Esophagus squamous epithelium (tissue), 5 donors: ENCODE measurements at places on chromosomes 12 and 14.

DNA sequence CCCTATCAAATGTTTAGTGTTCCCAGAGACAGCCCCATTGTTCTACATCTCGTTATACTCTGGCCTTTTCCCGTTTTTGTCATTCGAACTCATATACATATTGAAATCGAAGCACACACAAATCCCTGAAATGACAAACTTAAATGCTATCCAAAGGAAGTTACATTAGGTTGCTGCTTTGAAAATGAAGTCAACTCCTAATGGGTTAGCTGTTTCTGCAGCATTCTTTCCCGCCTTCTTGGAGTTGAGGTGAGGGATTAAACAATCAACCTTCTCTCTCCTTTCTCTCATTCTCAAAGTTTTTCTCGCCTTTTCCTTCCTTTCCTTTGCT, 642 bp upstream of the PHC1 start:
- no peak for DNase-seq

GRCh38 chr12:75208856-75209811, 505 bp downstream of the KCNC2 start:
- DNase-seq = no peak

DNA sequence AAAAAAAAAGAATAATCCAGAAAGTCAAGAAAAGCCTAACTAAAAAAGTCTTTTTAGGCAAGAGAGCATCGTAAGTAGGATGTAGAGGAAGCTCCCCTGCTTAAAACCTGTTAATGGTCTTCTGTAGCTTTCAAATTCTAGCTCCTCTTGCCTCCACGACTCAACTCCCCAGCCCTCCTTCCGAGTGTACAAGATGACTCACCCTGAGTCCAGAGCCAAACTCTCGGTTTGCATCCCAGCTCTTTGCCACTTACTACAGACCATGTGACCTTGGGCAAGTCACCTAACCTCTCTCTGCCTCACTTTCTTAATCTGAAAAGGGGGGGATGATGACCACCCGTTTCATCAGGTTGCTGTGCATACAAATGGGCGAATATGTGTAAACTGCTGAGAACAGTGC, 460.4 kb downstream of the DPF3 start:
- no peak for DNase-seq

DNA sequence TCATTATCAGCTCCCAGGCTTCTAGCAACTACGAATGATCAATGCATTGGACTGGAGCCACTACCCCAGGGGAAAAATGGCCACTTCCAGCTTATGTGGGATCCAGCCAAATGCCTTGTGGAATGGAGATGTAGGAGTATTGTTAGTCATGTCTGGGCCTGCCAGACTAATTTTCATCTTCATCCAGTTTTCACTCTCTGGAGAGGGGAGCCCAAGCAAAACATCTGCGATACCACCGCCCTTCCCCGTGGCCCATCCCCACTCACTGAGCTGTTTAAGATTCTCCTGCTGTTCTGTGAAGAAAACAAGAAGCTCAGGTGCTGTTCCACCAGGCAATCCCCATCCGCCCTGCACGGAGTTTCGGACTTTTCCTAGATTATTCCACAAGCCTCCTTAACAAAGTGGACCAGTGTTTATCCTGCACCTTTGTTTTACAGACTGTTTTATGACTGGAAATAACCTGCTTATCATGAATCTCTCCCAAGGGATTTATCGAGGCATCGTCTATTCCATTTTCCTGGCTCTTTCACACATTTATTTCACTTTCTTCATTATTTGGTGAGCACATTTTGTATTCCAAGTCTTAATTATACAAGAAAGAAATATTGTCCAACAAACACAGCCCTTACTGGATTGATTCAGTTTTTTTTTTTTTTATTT, 35.5 kb upstream of the MAX start:
- no peak for DNase-seq

GRCh38 chr12:51823875-51824565, 24.5 kb downstream of the FIGNL2 start:
- no peak for DNase-seq

DNA sequence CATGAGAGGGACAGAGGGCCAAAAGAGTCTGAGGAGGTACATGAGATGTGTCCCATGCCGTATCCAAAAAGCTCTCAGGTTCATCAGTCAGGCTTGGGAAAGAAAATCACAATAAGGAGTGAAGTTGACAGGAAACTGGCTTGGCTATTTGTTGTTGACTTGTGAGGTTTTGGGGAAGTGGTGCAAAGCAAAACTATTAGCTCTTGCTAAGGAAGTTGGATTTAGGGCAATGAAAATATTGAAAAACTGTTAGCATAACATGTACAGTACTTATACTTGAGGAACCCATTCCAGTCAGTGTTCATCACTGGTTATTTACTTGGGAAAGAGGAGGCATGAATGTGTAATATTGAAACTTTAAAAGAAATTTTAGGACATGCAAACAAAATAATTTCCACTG, 145.9 kb downstream of the DUSP6 start:
- no peak for DNase-seq

DNA sequence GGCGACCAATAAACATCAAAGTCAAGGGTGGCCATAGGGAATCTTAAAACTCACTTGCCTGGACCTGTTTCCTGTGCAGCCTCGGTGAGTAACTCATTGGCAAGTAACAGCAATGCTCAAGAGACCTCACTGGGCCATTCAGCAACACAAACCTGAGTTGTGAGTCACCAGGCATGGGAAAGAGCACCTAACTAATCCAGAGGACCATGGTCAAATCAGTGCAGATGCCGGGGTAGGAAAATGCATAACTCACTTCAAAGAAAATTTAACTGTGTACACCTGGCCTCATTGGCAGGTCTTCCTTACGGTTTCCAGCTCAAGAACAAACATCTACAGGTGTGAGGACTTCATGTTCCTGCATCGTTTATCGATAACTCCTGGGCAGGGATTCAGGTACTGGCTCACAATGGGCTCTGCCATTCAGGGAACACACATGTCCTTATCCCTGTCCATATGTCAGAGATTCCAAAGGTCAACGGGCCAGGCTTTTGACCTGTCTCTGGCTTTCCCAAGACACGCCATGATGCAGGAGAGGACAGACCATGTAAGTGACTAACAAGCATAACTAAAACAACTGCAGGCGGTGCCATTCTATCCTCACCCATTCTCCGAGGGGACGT, 211.8 kb downstream of the ANO2 start:
- DNase-seq = no peak

- DNase-seq = no peak
Measured at GRCh38 chr14:66066981-66067776, 419.0 kb upstream of the CCDC196 start.

DNA sequence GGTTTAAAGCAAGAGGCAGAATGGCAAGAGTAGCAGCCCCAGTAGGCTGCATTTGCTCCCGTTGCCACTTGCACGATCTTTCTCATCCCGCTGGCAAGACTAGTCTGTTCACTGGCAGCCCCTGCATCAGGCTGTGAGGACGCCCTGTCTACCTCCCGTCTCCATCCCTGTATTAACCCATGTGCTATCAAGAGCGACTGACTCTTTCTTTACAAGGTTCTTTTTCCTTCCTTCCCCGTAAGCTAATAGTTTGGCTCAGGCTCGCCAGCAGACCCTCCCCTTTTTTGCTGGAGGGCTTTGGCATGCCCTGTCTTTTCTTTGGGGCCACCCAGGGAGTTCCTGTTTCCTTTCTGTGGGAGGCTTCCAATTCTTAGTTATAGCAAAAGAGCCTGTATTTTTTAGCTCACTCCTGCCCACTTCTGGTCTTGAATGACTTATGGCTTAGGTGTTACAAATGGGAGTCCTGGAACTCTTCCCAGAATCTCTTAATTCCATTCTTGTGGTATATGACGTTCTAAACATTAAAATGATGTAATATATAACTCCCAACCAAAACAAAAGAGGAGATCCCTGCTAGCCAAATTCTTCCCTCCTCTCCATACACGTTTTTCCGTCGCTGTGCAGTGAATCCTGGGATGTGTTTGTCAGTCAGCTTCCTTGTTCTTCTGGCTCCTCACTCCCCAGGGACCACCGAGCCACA, 149.0 kb downstream of the PRKCH start:
- no peak for DNase-seq

DNA sequence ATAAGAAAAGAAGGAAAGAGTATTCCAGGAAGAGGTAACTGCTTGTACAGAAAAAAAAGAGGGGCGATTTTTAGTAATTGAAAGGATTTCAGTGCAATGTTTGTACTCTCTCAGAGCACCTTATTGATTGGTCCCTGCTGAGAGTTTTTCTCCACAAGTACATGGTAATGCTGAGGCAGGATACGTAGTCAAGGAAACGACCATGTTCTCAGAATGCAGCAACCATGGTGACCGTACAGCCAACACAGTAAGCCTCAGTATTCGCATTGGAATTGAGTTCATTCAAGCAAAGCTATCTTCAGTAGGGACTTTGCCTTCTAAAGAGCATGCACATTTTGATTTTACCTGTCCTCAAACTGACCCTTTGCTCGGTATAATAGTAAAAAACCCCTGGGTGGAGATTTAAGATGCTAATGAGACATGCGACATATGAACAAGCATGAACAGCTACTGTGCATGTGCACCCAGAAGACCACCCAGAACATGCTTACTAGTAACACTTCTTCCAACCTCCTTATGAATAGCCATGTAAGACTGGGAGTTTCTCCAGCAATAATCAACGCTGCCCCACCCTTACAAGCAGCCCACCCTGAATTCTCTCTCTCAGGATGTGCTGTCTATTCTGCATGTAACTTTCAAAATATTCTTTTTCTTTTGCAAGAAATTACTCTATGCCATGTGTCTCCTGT, 6.2 kb upstream of the SLC41A2 start:
- DNase-seq = no peak

- DNase-seq = no peak
Measured at GRCh38 chr14:38409071-38409705, 153.3 kb upstream of the CLEC14A start.

DNA sequence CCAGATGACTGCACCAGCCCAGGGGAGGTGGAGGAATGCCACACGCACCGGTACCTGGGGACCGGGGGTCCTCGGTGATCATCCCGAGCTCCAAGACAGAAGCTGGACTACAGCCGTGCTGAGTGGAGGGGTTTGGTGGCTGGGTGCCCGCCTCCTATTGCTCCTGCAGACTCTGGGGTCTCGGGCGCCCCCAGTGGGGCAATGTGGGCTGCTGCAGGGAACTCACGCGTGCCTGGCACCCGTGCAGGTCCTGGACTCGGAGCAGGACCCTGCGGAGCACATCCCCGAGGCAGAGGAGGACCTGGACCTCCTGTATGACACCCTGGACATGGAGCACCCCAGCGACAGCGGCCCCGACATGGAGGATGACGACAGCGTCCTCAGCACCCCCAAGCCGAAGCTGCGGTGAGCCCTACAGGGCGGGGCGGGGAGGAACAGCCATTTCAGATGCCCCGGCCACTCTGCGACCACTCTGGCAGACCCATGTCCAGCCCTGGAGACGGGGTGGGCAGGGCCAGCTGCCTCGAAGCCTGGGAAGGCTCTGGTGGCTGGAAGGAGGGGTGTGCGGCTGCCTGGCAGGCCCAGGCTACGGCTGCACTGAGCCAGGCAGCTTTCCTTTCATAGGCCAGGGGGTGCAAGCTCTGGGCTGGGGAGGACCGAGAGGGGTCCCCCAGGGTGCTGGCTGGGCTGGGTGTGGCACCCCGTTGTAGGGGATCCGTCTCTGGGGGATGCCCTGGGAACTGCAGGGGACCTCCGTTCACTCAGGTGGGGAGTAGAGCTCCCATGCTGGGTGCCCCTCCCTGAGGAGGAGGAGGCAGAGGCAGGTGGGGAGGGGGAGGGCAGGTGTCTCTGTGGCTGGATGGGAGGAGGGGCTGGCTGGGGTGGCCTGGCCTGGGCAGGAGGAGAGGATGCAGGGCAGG, 21.6 kb upstream of the TEX22 start:
- DNase-seq = no peak

GRCh38 chr12:118102609-118103008, 1.2 kb downstream of the VSIG10 start:
- DNase-seq = no peak

DNA sequence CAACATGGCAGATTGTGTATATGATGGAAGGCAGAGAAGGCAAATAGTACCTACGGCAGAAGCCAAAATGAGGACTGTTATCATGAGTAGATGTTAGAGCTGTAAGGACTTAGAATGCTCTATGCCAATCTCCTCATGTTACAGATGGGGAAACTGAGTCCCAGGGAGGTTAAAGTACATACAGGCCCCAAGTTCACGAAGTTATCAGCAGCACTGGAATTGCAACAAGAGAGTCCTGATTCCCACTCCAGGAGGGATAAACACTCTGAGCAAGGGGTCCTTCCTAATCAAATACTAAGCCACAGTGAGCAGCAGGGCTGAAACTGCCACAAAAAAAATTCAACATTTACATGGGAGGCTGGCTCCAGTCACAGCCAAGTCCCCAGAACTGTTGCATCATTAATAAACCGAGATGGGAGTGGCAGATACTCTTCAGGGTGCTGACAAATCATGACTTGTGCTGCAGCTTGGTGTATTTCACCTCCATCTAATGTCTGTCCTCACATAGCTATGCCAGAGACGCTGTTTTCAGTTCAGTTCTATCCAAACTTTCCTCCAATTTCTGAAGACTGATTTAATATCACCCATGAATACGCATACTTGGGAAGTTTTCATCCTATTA, 24.2 kb downstream of the NUAK1 start:
- DNase-seq = no peak

DNA sequence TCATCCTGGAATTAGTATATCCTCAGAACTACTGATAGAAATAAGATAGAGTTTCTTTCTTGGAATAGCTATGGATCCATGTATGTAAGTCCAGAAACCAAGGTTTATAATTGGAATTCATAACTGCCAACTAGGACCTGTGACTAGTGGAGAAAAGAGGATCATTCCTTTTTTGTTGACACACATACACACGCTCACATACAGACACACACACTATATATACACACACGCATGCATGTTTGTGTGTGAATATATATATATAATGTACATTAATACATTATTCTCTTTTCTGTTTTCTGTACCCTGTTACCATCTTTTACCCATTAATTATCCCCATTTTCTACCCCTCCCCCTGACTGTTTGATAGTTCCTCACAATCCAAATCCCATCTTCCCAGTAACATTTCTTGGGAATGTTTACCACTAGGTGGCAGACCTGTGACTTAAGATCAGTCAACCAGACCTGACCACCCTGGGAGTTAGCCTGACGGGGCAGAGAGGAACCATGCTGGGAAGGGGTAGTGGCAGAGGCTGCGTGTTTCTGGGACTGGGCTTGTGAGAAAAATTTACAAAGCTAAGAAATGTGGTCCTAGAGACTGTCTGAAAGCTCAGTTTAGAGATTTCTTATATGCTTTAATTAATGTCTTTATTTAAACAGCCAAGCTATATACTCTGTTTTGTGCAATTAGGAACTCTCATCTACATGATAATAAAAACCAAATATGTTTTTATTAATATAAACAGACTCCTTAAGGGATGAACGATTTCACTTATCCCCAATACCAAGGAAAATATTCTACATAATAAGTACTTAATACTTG, 308.0 kb downstream of the PPFIA2 start:
- DNase-seq = no peak

GRCh38 chr12:2125651-2126522, 73.1 kb downstream of the CACNA1C start:
- DNase-seq = no peak

- DNase-seq = no peak
Measured at GRCh38 chr12:49121047-49121696, 10.0 kb downstream of the TUBA1B start.

GRCh38 chr12:113850309-113851056, 115.6 kb downstream of the RBM19 start:
- DNase-seq = no peak
